NCI-H446 treated with DMSO at 0.1 percent for 48 hours (cell line): ENCODE measurements at places on chromosomes 16 and 17.

GRCh38 chr16:30458561-30459394 lies 13.1 kb upstream of the SEPHS2 start:
- DNase-seq = no peak

DNA sequence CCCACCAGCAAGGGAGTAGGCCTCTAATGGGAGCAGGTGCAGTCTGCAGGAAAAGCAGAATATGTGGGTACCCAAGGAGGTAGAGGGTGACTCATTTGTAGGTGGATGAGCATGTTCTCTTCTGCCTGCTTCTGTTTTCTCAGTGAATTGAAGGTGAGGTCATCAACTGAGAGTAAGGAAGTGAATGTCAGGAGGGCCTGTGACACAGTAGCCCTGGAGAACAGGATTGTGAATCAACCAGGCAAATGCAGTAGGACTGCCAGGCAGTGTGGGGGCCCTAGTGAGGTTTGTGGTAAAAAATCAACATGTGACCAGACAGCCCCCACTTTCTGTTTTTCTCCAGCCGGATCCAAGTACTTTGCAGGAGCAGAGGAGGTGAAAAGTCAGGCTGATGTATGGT lies 150.5 kb upstream of the SOX9 start:
- no peak for DNase-seq

- DNase-seq = no peak
Measured at GRCh38 chr16:81831722-81832126, 52.6 kb downstream of the PLCG2 start.

GRCh38 chr17:36136036-36136435 lies 32.4 kb downstream of the CCL4 start:
- no peak for DNase-seq

GRCh38 chr17:42522798-42523278 lies 13.2 kb upstream of the NAGLU start:
- DNase-seq = no peak

- no peak for DNase-seq
Measured at GRCh38 chr17:73198201-73198929, 5.5 kb downstream of the COG1 start.
